ENCODE measurements at places on chromosomes 13 and 19. TPM values are rescaled to one million over a fixed set of nuclear protein-coding genes. Genes with fewer than 3 reads are reported as not detected.

Gene OVOL3
- not detected for polyA plus RNA-seq

Gene DNAJC3
- 33.9 TPM for polyA plus RNA-seq

GRCh38 chr19:2084993-2085720, 11.0 kb downstream of the MOB3A start:
- no peak overlapping the region for H3K4me3 ChIP-seq
- H3K4me1 ChIP-seq = no peaks in the 10 kb centered on the region
- no peaks in the 10 kb centered on the region for H3K36me3 ChIP-seq
- no peak for DNase-seq

- no peak overlapping the region for H3K4me3 ChIP-seq
- no peaks in the 10 kb centered on the region for H3K27me3 ChIP-seq
- H3K27ac ChIP-seq = no peak overlapping the region
- no peaks in the 10 kb centered on the region for H3K4me1 ChIP-seq
- peaks cover 1% of the 10 kb centered on the region for H3K36me3 ChIP-seq
Measured at GRCh38 chr13:51770681-51771417, 33.1 kb downstream of the DHRS12 start.

GRCh38 chr19:45629704-45630103, 9.5 kb downstream of the EML2 start:
- H3K27me3 ChIP-seq = no peaks in the 10 kb centered on the region
- no peaks in the 10 kb centered on the region for H3K4me1 ChIP-seq
- H3K4me3 ChIP-seq = no peak overlapping the region
- no peak overlapping the region for H3K27ac ChIP-seq
- no peaks in the 10 kb centered on the region for H3K36me3 ChIP-seq

DNA sequence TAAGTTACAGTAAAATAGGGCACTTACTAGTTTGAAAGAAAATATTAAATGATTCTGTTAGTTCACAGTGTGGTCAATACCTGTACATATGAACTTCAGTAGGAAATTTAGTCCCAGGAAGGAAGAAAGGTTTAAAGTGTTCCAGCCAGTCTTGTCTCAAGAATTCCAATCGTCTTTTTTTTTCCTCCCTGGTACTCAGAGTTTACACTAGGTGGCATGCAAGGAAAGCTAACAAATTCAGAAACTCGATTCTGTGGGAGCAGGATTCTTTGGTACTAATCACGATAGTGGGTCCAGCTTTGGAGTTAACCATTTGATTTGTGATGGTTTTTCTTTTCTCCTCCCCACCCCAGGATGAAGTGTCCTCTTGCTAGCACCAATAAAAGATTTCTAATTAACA, 43.6 kb downstream of the POLR1D start:
- DNase-seq = no peak
- peaks cover 2% of the 10 kb centered on the region for H3K36me3 ChIP-seq
- no peak overlapping the region for H3K4me3 ChIP-seq
- no peaks in the 10 kb centered on the region for H3K27me3 ChIP-seq
- no peak overlapping the region for H3K27ac ChIP-seq

- DNase-seq = no peak
- no peak overlapping the region for H3K4me3 ChIP-seq
- H3K27ac ChIP-seq = no peak overlapping the region
- no peaks in the 10 kb centered on the region for H3K36me3 ChIP-seq
- no peaks in the 10 kb centered on the region for H3K27me3 ChIP-seq
Measured at GRCh38 chr19:44814517-44814916, 5.6 kb downstream of the BCAM start.

- no peak overlapping the region for H3K4me3 ChIP-seq
- no peaks in the 10 kb centered on the region for H3K27me3 ChIP-seq
- peaks cover 4% of the 10 kb centered on the region for H3K36me3 ChIP-seq
- peaks cover 25% of the 10 kb centered on the region for H3K4me1 ChIP-seq
- no peak for DNase-seq
Measured at GRCh38 chr19:6242677-6243076, 37.1 kb downstream of the MLLT1 start.

GRCh38 chr13:107447591-107447990, 767.7 kb downstream of the LIG4 start:
- no peak overlapping the region for H3K4me3 ChIP-seq
- H3K27me3 ChIP-seq = no peaks in the 10 kb centered on the region
- DNase-seq = no peak
- no peaks in the 10 kb centered on the region for H3K36me3 ChIP-seq
- no peak overlapping the region for H3K27ac ChIP-seq

- no peak for DNase-seq
- no peak overlapping the region for H3K27ac ChIP-seq
- no peak overlapping the region for H3K4me3 ChIP-seq
- no peaks in the 10 kb centered on the region for H3K36me3 ChIP-seq
- H3K4me1 ChIP-seq = no peaks in the 10 kb centered on the region
Measured at GRCh38 chr13:52835071-52835839, 13.2 kb downstream of the PCDH8 start.
